Peyer's patch (tissue), 4 donors: ENCODE measurements at places on chromosomes 3 and 15. TPM values are rescaled to one million over a fixed set of nuclear protein-coding genes. Genes with fewer than 3 reads are reported as not detected.
A peak's percentile ranks its signal among the peaks of the same experiment; 100 is the strongest.

DNA sequence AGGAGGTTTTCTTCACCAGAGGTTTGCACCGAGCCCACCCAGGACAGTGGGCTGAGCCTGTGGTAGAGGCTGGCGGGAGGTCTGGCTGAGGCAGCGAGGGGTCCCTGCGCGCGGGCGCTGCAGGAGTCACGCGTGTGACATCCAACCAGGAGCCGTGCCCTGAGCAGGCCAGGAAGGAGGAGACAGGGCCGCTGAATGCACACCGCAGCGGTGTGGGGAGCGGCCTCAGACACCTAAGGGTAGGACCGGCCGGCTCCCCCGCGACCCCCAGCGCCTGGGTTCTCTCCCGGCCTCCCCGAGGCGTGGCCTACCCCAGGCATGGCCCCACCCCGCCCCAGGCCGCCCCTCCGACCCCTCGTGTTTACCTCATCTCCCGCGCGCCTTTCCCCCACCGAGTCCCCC is 412 bp downstream of the SLC41A3 start:
- peak overlapping the region; percentile 91 for H3K27ac ChIP-seq
- H3K4me3 ChIP-seq = peak overlapping the region; percentile 84
- H3K4me1 ChIP-seq = no peaks in the 10 kb centered on the region
- no peaks in the 10 kb centered on the region for H3K36me3 ChIP-seq
- H3K27me3 ChIP-seq = no peaks in the 10 kb centered on the region
- DNase-seq = peak; percentile 44

ITPKA gene
- total RNA-seq = 95.6 TPM

GRCh38 chr15:25862472-25863110 is 536 bp downstream of the ATP10A start:
- H3K27ac ChIP-seq = peak overlapping the region; percentile 68
- H3K4me3 ChIP-seq = peak overlapping the region; percentile 60
- H3K4me1 ChIP-seq = no peaks in the 10 kb centered on the region
- no peaks in the 10 kb centered on the region for H3K27me3 ChIP-seq
- DNase-seq = no peak

DNA sequence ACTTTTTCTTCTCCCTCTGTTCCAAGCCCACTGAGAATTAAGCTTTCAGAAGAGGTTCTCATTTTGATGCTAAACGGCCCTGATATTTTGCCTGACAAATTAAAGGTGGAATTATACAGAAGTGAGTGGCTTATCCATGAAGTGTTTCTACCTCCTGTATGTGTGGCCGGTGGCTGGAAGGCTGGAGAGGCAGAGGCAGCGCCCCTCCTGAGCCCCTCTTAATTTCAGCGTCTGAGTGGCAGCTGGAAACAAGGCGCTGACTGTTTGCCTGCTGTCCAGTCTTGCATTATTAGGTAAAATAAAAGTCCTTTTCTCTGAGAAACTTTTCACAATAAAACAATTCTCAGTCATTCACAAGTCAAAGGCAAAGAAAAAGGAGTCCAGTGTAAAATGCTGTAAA is 685.7 kb downstream of the MCTP2 start:
- H3K4me1 ChIP-seq = no peaks in the 10 kb centered on the region
- H3K4me3 ChIP-seq = no peak overlapping the region
- no peak for DNase-seq
- no peak overlapping the region for H3K27ac ChIP-seq

DNA sequence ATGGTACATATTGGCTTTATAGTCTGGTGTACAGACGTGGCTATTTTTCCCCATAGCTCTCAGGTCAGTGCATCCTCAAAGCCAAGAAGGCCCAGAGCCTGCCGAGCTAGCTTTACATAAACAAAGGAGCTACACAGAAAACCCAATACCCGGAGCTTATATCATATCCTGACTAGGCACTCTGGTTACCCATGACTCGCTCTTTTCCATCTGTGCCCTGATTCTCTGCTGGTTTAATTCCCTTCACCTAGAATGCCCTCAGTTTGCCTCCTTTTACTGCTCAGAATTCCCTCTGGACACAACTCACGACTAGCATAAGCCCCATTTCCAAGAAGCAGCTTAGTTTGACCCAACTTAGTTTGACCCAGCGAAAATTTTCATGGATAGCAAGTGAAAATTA is 110.8 kb downstream of the TIGIT start:
- DNase-seq = no peak
- no peaks in the 10 kb centered on the region for H3K27me3 ChIP-seq
- H3K4me3 ChIP-seq = no peak overlapping the region
- no peak overlapping the region for H3K27ac ChIP-seq

DNA sequence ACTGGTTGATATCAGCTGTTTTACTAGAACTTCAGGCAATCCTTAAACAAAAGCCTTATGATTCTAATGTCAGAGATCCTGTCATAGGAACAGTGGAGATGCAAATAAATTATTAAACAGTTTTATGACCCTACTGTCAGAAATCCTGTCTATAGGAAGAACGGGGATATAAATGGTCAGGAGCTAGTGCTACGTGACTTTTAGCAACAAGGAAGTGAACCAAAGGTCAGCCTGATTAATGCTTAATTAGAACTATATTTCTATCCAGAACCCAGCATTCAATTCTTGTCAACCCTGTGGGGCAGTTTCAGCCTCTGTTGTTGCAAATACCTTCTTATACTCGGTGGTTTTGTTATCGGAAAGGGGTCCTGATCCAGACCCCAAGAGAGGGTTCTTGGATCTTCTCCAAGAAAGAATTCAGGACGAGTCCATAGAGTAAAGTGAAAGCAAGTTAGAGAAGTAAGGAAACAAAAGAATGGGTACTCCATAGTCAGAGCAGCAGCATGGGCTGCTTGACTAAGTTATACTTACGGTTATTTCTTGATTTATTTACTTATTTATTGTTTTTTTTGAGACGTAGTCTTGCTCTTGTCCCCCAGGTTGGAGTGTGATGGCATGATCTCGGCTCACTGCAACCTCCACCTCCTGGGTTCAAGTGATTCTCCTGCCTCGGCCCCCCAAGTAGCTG is 59.9 kb upstream of the RNU6-1 start:
- no peak overlapping the region for H3K4me3 ChIP-seq
- no peaks in the 10 kb centered on the region for H3K4me1 ChIP-seq
- DNase-seq = no peak
- no peaks in the 10 kb centered on the region for H3K36me3 ChIP-seq
- H3K27ac ChIP-seq = no peak overlapping the region
- H3K27me3 ChIP-seq = no peaks in the 10 kb centered on the region

OR4F15 gene
- total RNA-seq = not detected
